Lung (tissue), 17 donors: ENCODE measurements at places on chromosomes 7 and 10. TPM values are rescaled to one million over a fixed set of nuclear protein-coding genes. Genes with fewer than 3 reads are reported as not detected.

DNA sequence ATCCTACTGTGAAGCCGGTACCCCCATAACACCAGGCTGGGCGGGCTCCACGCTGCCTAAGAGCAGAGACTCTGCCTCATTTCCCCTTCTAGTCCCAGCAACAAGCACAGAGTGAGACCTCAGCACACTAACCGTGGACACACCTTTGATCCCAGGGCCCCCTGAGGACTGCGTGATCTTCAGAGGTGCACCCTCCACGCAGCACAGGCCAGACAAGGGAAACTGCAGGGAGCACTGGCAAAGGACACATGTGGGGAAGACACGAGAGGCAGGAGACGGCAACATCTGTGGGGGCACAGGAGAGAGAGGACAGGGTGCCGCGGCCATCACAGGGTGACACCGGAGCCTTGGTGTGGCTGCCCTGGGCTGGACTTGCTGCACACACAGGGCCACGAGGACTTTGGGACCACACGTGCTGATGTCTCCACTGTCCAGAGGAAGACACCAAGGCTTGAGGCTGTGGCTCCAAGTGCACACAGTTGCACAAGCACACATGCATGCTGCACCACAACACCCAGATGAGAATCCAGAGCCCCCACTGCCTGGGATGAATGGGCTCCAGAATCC, 128.8 kb downstream of the PTPRN2 start:
- no peak for DNase-seq
- no peak overlapping the region for H3K4me3 ChIP-seq

GRCh38 chr10:70992436-70992835, 104.1 kb upstream of the PCBD1 start:
- no peaks in the 10 kb centered on the region for H3K4me1 ChIP-seq
- H3K27ac ChIP-seq = no peak overlapping the region
- H3K4me3 ChIP-seq = no peak overlapping the region
- H3K27me3 ChIP-seq = no peaks in the 10 kb centered on the region

GRCh38 chr10:28366994-28367393, 64.1 kb upstream of the MPP7 start:
- H3K36me3 ChIP-seq = no peaks in the 10 kb centered on the region
- DNase-seq = no peak
- H3K4me3 ChIP-seq = no peak overlapping the region

DNA sequence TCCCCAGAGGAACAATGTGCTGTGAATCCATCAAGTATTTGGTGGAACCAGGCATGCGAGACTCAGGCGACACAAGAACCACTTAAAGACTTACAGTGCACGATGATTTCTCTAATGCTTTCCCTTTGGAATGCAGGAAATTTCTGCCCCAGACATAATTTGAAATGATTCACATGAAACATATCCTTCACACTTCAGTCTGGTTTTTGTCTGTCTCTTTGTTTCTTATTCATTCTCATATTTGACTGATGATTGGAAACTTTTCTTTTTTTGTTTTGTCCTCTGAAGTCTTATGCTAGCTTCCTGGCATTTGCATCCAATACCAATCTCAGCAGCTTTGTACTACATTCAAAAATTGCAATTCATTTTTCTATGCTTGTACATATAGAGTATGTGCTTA, 502.8 kb downstream of the PHTF2 start:
- no peaks in the 10 kb centered on the region for H3K36me3 ChIP-seq
- no peak overlapping the region for H3K4me3 ChIP-seq

- DNase-seq = no peak
- no peak overlapping the region for H3K27ac ChIP-seq
- H3K4me3 ChIP-seq = no peak overlapping the region
- no peaks in the 10 kb centered on the region for H3K36me3 ChIP-seq
- no peaks in the 10 kb centered on the region for H3K4me1 ChIP-seq
- H3K27me3 ChIP-seq = no peaks in the 10 kb centered on the region
Measured at GRCh38 chr10:88728107-88728763, 22.2 kb downstream of the LIPK start.

DNA sequence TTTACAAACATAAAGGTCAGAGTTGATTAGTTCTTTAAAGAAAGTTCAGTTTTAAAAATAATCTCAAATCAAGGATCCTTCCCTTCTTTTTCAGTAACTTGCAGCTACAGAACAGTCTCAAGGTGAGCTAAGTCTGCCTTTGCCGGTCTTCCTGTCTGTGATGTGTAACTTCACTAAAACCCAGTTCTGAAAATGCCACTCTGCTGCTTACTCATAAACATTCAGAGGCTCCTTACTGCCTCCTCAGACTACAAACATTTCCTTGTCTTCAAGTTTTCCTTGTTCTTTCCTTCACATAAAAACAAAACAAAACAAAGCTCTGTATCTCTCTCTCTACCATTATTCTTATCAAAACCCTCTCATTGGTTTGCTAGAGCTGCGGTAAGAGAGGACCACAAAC, 128.7 kb downstream of the ETV1 start:
- H3K4me3 ChIP-seq = no peak overlapping the region
- H3K36me3 ChIP-seq = no peaks in the 10 kb centered on the region
- H3K27ac ChIP-seq = no peak overlapping the region

DNA sequence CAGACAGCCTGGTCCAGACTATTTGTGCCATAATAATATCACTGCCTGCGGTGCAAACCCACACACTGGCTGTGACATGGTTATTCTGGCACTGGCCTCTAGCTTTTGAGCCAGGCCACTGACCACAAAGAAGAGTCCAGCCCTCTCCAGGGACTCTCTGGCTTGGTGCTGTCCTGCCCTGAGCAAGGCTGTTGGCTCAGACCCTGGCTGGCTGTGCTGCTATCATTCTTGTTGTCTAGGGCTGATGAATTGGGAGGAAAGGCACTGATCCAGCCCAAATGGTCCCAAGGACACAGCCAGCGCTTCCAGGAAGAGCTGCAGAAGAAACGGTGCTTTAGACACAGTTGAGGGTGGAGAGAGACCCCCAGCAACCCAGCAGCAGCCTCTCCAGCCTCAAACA, 80.8 kb downstream of the TMEM130 start:
- no peaks in the 10 kb centered on the region for H3K27me3 ChIP-seq
- no peak for DNase-seq
- H3K4me1 ChIP-seq = no peaks in the 10 kb centered on the region
- no peak overlapping the region for H3K4me3 ChIP-seq
- no peaks in the 10 kb centered on the region for H3K36me3 ChIP-seq

GRCh38 chr7:150871601-150872000, 19.3 kb downstream of the AOC1 start:
- no peak overlapping the region for H3K27ac ChIP-seq
- H3K4me3 ChIP-seq = no peak overlapping the region
- no peak for DNase-seq
- H3K27me3 ChIP-seq = no peaks in the 10 kb centered on the region

- H3K36me3 ChIP-seq = no peaks in the 10 kb centered on the region
- H3K4me3 ChIP-seq = peak overlapping the region; percentile 19
- no peaks in the 10 kb centered on the region for H3K4me1 ChIP-seq
- H3K27ac ChIP-seq = no peak overlapping the region
Measured at GRCh38 chr10:133236401-133237240, 1.0 kb upstream of the VENTX start.

- no peak overlapping the region for H3K4me3 ChIP-seq
- no peaks in the 10 kb centered on the region for H3K4me1 ChIP-seq
Measured at GRCh38 chr7:76234931-76235441, 33.3 kb downstream of the SRRM3 start.

DNA sequence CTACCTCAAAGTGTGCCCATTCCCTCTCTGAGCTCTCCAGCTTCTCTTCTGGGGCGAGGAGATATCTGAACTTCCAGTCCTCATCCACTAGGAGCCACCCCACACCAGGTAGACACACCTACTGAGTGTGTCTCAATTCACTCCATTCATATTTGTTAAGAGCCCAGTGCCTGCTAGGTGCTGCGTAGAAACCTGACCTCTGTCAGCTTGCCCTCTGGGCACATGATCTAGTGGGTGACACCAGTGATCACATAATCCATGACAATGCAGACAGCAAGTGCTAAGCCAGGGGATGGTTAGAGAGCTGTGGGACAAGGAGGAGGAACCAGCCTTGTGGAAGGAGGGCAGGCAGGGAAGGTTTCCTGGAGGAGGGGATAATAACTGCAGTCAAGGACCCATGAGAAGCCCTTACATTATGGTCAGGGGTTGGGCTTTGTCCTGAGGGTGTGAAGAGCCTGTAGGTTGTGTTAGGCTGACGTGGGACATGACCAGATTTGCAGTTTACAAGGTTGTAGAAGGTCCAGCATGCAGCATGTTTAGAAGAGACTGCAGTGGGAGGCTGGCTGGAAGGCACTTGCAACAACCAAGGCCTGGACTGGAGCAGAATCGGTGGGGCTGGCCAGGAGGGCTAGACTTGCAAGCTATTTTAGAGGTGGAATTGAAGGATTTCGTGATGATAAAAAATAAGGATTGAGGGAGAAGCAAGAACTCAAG, 81.8 kb downstream of the COL13A1 start:
- no peak for DNase-seq
- H3K36me3 ChIP-seq = no peaks in the 10 kb centered on the region
- H3K4me1 ChIP-seq = no peaks in the 10 kb centered on the region
- no peak overlapping the region for H3K27ac ChIP-seq
- no peak overlapping the region for H3K4me3 ChIP-seq
- no peaks in the 10 kb centered on the region for H3K27me3 ChIP-seq

ZC3HAV1 gene
- 43.4 TPM for total RNA-seq

DNA sequence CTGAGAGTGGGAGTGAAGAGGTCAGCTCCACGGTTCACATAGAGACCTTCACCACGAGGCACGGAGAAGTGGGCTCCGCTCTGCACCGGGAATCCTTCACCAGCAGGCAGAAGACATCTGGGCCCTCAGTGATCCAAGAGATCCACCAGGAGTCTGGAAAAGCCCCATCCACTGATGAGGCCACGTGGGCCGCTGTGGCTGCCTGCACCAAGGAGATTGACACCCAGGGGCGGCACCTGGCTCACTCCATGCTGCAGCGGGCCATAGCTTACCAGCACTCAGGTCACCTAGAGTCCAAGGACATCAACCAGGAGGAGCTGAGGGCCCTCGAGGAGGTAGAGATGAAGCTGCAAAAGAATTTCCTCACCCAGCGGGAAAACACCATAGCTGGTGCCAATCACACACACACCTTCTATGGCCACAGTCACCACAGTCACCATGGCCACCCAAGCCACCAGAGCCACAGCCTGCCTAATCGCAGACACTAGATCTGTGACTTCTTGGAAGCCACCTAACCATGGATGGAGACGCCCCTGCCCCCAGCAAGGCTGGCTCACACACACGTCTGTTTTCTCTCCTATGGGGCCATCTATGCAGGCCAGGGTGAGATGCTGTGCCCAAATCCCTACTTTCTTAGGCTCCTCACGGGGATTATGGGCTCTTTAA, 694 bp downstream of the C10orf62 start:
- H3K4me3 ChIP-seq = no peak overlapping the region
- DNase-seq = no peak
- H3K36me3 ChIP-seq = no peaks in the 10 kb centered on the region
- no peak overlapping the region for H3K27ac ChIP-seq

- H3K4me1 ChIP-seq = no peaks in the 10 kb centered on the region
- H3K36me3 ChIP-seq = no peaks in the 10 kb centered on the region
- H3K27ac ChIP-seq = no peak overlapping the region
- no peak for DNase-seq
- H3K27me3 ChIP-seq = no peaks in the 10 kb centered on the region
Measured at GRCh38 chr10:17474595-17475323, 20.4 kb upstream of the ST8SIA6 start.

- H3K27me3 ChIP-seq = no peaks in the 10 kb centered on the region
- H3K4me1 ChIP-seq = no peaks in the 10 kb centered on the region
- H3K36me3 ChIP-seq = no peaks in the 10 kb centered on the region
- H3K4me3 ChIP-seq = no peak overlapping the region
- DNase-seq = no peak
- no peak overlapping the region for H3K27ac ChIP-seq
Measured at GRCh38 chr7:40586197-40586596, 451.4 kb downstream of the SUGCT start.

DENND10 gene
- total RNA-seq = 32.0 TPM

NKX1-2 gene
- 0.06 TPM for total RNA-seq

- no peak overlapping the region for H3K4me3 ChIP-seq
- no peaks in the 10 kb centered on the region for H3K4me1 ChIP-seq
- no peaks in the 10 kb centered on the region for H3K36me3 ChIP-seq
Measured at GRCh38 chr7:35988105-35988504, 164.9 kb upstream of the EEPD1 start.

DNA sequence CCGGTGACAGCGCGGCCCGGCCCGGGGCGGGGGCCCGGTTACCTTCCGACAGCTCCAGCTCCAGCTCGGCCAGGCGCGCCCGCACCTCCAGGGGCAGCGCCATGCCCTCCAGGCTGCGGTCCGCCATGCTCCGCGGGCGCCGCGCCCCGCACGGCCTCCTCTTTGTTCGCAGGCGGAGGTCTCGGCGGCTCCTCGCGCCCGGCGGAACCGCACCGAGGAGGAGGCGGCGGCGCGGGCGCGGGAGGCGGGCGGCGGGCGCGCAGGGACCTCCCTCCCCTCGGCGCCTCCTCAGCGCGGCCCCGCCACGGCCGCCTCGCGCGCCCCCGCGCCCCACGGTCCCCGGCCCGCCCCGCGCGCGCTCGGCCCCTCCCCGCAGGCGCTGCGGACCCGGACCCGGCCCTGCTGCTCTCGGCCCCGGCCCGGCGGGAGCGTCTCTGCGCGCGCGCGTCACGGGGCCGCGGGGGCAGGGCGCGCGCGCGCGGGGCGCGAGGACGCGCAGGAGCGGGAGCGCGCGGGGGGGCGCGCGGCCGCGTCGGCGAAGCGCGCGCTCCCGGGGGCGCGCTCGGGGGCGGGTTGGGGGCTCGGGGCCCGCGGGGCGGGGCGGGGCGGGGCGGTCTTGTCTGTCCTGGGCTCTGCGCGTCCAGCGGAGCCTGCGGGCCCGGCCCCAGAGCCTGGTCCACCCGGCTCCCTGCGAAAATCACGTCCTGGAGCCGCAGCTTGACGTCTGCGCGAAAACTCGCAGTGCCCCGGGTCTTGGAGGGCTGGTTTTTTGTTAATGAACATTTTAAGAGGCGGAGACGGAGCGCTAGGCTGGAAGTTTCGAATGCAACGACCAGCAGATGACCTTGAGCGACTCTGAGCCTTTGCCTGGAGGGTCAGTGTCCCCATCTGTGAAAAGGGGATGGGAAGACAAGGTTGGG, at the start of gene DIP2C:
Gene DIP2C, minus strand, starts transcription at position 217 of the 920 bp plus-strand sequence. Its CDS starts 90 bp downstream, at position 127.
- H3K4me3 ChIP-seq = peak within 1 kb of the TSS; percentile 84
- DNase-seq = peak; percentile 82
- H3K27ac ChIP-seq = peak within 1 kb of the TSS; percentile 92
- H3K36me3 ChIP-seq = no peaks in the 10 kb centered on the region

GRCh38 chr7:67453580-67454380, 457.1 kb downstream of the TYW1 start:
- H3K4me1 ChIP-seq = no peaks in the 10 kb centered on the region
- DNase-seq = no peak

DNA sequence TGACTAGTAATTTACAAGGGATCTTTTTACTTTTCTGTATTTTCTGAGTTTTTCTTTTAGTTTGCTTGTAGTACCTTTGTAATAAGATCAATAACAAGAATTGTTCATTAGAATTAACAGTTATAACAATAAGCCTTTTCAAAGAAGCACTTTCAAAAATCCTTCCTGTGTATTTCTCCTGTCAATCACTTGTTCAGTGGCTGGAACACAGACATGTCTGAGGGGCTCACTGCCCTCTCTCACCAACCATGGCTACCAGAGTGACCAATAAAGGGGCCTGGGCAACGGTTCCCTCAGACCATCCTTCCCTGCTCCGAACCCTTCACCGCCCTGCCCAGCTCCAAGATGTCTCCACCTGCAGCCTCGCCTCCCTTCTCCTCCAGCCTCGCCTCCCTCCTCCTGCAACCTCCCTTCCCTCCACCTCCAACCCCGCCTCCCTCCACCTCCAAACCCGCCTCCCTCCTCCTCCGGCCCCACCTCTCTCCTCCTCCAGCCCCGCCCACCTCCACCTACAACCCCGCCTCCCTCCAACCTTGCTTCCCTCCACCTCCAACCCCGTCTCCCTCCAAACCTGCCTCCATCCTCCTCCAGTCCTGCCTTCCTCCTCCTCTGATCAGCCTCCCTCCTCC, 353.4 kb downstream of the TNS3 start:
- no peak overlapping the region for H3K4me3 ChIP-seq
- H3K36me3 ChIP-seq = no peaks in the 10 kb centered on the region
- H3K27me3 ChIP-seq = no peaks in the 10 kb centered on the region
- no peak overlapping the region for H3K27ac ChIP-seq
- H3K4me1 ChIP-seq = no peaks in the 10 kb centered on the region
- DNase-seq = no peak
